ENCODE measurements at places on chromosomes 1 and 21. TPM values are rescaled to one million over a fixed set of nuclear protein-coding genes. Genes with fewer than 3 reads are reported as not detected.

Gene PADI3
- total RNA-seq, result not detected

- DNase-seq, result peak; percentile 87
Observed at GRCh38 chr1:15756143-15757015, 2.2 kb upstream of the FBLIM1 start.

DNA sequence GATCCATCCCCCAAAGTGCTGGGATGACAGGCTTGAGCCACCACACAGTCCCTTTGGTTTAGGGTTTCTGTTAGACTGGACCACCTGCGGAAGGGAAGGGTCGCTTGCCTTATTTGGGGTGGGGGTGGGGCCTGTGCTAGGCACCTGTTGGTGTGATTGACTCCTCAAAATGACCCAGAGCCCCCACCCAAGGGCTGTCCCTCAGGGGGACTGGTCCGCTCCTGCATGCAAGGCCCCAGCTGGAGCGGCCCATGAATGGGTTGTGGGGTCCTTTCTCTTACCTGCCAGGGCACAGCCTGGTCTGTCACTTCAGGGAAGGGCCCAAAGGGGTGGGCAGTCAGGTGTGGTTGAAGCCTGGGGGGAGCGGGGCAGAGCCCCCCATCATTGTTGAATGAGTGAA lies 1.8 kb upstream of the CSTB start:
- DNase-seq, result no peak

GRCh38 chr1:224785622-224786021 lies 143.9 kb upstream of the DNAH14 start:
- DNase-seq, result peak; percentile 12

Measured in transverse colon (tissue), 4 donors.